ENCODE measurements at places on chromosomes 12 and 14.

- DNase-seq: peak; percentile 34
Measured at GRCh38 chr12:27652174-27652763, 44.0 kb upstream of the REP15 start.

DNA sequence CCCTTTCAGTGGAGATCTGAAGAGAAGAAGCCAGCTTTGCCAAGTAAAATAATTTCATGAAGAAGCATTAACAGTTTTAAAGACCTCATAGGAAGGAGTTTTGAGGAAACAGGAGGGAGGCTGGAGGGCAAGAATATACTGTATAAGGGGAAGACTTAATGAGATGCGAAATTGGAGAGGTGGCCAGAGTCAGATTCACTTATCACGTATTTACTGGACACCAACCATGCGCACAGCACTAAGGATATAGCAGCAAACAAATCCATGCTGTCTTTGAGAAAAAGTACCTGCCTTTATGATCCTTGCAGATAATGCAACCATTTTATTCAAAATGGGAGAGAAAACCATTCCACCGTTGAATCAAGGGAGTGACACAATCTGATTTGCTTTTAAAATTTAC is 100.3 kb downstream of the ERC1 start:
- DNase-seq: no peak

DNA sequence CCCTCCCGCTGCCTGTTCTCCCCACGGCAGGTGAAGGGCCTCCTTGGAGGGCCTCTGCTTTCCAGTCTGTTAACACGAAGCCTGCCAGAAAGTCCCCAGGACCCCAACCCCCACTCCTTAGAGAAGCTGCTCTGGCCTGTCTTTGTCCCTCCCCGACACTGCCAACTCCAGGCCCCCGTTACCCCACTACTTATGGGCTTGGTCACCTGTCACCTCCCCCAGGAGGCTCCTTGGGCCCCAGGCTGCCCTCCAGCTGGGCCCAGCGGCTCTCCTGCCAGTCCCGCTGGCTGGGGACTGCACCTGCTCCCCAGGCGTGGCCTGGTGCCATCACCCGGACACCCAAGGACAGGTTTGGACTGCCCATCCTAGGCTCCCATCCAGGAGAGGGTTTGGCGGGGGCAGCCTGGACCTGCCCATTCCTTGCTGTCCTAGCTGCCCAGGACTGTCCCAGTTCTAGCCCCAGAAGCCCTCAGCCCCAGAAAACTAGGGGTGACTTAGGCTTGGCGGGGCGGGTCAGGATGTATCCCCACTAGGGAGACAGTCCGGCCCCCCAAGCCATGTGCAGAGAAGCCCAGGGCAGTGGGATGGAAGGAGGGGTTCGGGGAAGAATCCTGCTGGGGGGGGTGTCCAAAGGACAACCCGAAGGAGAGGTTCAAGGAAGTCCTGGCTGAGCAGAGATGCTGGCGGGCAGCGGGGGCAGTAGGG is 155.7 kb upstream of the C14orf180 start:
- no peak for DNase-seq

- no peak for DNase-seq
Measured at GRCh38 chr12:91566328-91567099, 383.9 kb upstream of the DCN start.

DNA sequence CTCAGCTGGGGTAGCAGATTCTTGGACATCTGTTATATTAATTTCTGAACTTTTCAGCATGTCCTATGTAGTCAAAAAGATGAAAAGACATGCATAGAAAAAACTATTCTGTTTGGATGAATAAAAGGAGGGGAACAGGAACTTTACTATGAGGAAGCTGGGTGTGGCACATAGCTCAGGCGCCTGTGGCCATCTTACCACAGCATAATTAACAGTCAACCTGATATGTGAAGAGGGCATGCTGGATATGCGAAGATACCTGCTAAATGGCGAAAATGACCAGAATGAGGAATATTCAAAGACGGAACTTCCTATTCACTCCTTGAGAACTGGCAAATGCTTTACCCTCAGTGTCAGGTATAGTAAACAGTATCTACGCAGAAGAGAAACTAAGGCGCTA is 18.4 kb downstream of the SETD3 start:
- DNase-seq: no peak

GRCh38 chr12:74071182-74071581 is 466.5 kb upstream of the ATXN7L3B start:
- DNase-seq: no peak

DNA sequence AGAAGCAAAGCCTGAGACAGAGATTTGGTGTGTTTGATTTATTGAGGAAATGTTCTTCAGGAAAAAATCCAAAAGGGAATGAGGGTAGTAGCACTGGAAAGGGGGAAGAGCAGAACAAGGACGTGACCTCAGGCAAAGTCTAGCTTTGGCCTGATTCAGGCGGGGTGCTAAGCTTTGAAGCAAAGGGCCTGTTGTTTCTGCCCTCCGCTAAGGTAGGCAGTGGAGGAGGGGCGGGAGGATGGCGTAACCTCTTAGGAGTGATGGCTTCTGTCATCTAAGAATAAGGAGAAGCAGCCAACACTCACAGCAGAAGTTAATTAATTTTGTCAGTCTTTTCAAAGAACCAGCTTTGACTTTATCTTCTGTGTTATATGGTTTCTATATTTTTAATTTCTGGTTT is 20.4 kb downstream of the ABHD12B start:
- no peak for DNase-seq

DNA sequence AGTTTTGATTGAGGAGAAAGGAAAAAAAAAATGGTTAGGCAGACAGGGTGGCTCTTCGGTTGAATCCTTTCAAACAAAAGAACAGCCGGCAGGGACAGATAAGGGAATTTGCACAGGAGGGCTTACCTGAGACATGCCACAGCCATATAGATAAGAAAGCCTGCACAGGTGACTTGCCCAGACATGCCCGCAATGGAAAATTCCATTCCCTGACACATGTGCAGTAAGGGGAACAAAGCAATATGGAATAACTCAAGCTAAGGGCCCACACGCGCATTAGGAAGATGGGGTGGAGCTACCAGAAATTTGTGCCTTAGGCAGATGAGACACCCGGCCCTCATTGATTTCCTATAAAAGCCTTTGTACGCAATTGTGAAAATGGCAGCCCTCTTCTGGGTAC is 86.7 kb downstream of the TMEM260 start:
- DNase-seq: no peak

DNA sequence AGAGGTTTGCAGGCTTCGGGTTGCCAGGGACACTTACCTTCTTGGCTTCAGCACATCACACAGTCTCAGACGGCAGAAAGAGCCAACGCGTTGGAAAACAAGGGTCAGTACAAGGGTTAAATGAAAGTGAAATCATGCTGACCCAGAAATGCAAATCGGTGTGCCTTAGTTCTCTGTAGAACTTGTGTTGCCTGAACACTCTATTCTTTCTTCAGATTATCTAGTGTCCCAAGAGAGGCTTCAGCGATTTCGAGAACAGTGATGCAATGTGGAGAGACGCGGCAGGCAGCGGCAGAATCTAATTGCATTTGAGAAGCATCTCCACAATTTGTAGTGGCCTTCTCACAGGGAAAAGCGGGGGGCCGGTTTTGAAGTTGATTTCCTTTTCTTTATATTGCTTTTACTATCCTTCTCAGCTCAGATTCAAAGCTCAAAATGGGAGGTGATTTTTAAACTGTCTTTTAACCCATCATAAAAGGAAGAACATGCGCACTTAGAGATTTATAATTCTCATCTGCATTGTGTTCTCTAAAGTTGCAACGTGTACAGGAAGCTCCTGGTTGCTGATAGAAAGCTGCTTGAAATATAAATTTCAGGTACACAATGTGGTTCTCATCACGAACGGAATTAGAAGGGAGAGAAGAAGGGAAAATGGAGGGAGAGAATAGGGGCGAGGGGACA is 67.8 kb upstream of the EGLN3 start:
- DNase-seq: no peak
